Stomach (tissue), 19 donors: ENCODE measurements at places on chromosomes 5 and 9.

DNA sequence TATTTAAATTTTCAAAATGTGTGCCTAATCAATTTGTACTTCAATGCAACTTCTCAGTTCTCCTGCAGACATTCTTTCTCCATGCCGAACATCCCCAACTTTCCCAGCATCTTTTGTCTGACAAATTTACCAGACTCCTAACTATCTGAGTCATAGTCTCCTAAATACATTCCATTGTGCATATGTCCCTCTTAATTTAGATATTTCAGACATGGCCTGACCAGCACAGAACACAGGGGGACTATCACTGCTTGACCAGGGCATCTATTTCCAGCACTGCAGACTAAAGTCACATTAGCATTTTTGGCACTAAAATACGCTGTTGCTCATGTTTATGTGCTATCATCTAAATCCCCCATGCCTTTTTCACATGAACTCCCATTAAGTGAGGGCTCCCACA lies 71.9 kb downstream of the ITGA1 start:
- peak; percentile 70 for DNase-seq

DNA sequence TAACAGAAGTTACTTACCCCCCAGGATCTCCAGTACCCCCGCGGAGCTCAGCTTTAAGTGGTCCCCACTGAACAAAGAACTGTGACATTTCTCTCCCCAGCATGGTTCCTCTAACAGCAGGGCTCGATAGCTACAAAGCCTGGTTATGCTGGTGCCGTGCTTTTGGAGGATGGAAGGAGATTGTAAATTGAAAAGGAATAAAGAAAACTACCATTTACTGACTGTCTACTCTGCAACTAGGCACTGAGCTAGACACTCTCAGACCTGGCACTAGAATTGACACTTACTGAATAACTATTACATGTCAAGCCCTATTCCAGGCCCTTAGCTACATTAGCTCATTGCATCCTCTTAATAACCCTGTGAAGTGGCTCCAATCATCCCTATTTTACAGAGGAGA lies 145.3 kb downstream of the TTLL11 start:
- no peak for DNase-seq

GRCh38 chr9:97970165-97970564 lies 13.0 kb upstream of the ANP32B start:
- DNase-seq, result no peak

DNA sequence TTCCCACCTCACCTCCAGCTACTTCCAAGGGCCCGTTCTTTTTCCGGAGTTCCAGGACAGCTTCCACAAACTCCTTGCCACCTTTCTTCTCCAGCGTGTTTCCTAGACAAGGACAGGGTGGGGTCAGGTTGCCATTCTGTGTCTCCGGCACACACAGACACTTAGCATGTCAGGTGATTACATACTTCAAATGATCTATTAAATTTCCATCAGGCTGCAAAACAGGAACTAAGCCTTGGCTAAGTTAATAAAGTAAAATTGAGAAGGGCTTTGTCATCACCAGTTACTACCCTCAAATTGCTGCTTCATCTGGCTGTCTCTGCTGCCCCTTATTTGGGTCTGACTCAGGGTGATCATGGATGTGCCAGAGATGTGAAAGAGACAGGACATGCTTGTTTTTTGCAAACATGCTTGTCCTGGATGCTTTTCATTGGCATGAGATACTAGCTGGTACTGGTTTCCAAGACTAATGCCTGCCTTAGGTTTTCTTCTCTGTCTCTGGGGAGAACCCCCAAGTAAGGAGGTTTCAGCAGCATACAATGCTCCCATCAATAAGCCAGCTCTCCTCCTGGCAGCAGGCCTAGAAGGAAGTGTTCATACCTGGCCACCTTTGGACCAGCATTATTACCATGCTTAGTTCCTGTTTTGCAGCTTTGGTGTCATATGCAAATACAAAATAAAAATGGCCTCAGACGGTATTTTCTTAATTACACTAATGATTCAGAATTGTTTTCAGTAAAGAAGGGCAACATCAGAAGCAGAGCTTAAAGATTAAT lies 52.9 kb downstream of the MACROH2A1 start:
- DNase-seq, result peak; percentile 66

DNA sequence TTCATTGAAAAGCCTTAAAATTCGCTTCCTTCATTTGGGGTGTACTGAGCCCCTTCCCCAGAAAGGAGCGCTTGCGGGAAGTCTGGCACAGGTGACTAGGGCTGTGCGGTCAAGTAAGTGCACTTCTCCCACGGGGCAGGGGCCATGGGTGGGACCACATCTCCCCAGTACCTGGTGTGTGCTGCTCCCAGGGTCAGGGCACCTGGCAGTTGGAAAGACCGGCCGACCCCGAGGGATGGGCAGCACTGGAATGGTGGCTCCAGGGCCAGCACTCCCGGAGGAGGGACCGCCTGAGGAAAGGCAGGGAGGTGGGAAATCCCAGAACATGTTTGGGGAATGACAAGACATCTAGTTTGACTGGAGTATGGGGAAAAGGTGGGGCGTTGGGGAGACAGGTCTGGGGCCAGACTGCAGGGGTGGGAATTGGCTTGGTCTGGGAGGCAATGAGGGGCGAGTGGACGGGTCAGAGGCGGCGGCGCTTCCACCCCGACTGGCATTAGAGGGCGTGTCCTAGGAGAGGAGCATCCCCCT lies 727 bp upstream of the GLIPR2 start:
- no peak for DNase-seq

- DNase-seq, result no peak
These were observed 21.8 kb downstream of the ZBED3 start for GRCh38 chr5:77065256-77065655.
